ENCODE measurements at places on chromosomes 2 and 18.

GRCh38 chr2:6640621-6641015 lies 225.1 kb downstream of the CMPK2 start:
- no peak for DNase-seq

- peak; percentile 64 for DNase-seq
These were observed 34.1 kb downstream of the PTPRM start for GRCh38 chr18:7601246-7601615.

DNA sequence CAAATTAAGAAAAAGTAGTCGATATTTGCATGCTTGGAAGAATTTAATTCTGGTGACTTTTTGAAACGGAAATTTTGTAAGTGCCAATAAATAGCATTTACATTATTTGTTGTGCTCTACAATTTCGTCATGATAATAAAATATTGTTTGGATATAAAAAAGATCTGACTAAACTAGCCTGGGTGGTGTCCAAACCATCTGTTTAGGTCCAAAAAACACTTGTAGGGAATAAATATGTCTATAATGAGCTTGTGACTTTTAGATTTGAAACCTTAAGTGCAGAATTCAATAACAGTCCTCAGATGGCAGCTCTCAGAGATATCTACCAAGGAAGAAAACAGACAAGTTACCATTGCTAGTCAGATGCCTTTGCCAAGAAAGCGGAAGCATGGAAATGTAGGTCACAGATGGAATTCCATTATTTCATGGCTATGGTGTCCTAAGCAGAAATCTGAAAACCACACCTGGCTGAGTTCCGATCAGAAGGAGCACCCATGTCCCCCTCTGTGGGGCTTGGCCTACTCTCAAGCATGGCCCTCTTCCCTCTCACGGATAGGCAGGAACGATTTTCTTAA lies 731.1 kb downstream of the RNF144A start:
- DNase-seq: no peak

DNA sequence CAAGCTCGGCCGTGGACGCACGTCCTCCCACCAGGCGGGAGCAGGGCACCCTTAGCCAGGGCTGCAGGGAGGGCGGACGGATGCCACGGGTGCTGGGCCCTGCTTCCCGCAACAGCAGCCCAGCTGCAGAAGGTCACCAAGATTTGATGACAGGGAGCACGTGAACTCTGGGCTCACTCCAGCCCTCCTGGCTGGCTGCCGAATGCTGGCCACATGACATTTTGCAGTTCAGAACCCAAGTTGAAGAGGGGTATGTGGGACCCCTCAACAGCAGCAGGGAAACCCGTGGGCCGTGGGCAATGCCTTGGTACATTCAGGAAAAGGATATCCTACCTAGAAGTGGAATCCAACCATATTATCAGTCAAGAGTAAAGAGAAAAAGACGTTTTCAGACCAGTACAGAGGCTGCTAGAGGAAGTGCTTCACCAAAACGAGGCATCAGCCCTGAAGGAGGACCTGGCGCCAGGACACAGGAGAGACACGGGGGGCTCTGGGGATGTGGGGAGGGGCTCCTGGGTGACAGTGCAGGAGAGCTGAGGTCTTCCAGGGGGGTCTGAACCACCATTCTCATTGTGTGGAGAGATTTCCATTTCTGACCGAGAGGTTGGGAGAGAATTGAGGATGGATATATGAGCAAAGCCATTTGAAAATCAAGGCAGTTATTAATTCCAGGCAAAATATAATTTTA lies 107.4 kb upstream of the CTDP1 start:
- no peak for DNase-seq

GRCh38 chr2:215948051-215948450 lies 65.3 kb downstream of the MREG start:
- DNase-seq: no peak

GRCh38 chr2:70258532-70258875 lies 567 bp downstream of the PCYOX1 start:
- DNase-seq: peak; percentile 22

- no peak for DNase-seq
These were observed 128.7 kb downstream of the NFATC1 start for GRCh38 chr18:79524181-79525078.

DNA sequence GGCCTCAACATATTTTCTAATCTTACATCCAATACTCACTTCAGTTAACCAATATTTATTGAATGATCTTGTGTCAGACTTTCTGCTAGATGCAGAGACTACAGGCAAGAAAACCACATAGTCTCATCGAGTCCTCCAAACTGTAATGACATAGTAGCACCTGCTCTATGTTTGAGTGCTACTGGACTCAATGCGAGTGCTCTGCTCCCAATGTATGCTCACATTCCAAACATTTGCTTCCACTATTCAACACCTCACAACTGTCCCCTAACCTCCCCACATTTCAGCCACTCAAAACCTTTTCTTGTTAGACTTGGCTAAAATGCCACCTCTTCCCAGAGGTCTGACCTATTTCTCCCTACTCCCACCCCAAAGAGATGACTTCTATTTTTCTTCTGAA lies 65.2 kb downstream of the SLC66A3 start:
- no peak for DNase-seq

DNA sequence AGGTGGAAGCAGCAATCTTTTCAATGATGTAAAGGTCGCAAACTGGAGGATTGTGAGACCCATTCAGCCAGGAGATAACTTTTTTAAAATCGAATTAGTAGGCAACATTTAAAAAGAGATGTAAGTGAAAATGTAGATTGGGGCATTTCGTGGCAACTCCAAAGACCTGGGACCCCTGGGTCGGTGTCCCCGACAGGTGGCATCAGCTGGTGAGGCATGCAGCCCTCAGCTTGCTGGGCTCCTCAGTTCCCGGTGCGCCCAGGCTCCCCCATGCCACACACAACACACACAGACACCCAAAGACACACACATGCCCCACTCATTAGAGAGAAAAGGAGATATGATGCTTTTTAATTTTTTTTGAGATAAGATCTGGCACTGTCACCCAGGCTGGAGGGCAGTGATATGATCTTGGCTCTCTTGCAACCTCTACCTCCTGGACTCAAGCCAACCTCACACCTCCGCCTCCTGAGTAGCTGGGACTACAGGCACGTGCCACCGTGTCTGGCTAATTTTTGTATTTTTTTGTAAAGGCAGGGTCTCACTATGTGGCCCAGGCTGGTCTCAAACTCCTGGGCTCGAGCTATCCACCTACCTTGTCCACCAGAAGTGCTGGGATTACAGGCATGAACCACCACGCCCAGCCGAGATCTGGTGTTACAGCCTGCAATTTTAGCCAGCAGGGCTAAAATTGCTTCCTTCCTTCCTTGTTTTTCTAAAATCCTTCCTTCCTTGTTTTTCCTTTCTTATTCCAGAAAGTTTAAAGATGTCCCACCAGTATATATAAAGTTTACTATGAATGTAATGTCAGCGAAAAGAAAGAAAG lies 122.6 kb upstream of the EPAS1 start:
- DNase-seq: no peak

GRCh38 chr2:14554849-14555545 lies 77.5 kb upstream of the LRATD1 start:
- no peak for DNase-seq

DNA sequence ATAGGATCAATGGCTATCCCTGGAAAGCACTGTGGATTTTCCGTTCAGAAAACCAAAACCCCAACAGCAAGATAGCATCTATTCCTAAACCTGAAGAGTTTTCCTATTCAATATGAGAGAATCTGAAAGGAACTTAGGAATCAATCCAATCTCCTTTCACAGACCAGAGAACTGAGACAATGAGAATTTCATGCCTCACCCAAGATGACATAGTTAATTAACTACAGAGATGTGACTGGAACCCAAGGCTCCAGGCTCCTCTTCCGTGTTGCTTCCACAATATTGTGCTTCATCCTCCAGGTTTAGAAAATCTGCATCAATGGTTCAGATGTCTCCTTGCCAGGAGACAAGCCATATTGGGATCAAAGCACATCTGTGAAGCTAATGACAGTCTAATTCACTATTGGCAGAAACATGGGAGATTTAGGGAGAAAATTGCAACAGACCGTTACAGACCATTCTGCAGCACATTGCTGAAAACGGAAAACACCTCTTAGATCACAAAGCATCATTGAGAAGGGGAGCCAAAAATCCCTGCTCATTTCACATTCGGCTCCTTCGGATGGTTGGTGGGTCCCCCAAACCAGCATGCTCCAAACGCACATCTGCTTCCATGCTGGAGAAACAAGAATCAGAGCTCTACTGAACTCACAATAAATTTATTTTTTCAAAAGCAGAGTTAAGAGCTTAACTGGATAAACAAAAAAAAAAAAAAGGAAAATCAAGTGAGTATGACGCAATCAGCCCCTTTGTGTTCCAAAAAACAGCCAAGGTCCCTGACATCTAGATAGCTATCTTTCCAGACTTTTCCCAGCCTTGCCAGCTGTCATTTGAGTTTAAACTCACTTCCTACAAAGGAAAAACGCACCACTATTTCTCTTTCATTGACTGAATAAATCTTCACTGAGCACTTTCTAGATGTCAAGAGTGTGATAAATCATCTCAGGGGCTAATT lies 290.3 kb downstream of the C1D start:
- no peak for DNase-seq

DNA sequence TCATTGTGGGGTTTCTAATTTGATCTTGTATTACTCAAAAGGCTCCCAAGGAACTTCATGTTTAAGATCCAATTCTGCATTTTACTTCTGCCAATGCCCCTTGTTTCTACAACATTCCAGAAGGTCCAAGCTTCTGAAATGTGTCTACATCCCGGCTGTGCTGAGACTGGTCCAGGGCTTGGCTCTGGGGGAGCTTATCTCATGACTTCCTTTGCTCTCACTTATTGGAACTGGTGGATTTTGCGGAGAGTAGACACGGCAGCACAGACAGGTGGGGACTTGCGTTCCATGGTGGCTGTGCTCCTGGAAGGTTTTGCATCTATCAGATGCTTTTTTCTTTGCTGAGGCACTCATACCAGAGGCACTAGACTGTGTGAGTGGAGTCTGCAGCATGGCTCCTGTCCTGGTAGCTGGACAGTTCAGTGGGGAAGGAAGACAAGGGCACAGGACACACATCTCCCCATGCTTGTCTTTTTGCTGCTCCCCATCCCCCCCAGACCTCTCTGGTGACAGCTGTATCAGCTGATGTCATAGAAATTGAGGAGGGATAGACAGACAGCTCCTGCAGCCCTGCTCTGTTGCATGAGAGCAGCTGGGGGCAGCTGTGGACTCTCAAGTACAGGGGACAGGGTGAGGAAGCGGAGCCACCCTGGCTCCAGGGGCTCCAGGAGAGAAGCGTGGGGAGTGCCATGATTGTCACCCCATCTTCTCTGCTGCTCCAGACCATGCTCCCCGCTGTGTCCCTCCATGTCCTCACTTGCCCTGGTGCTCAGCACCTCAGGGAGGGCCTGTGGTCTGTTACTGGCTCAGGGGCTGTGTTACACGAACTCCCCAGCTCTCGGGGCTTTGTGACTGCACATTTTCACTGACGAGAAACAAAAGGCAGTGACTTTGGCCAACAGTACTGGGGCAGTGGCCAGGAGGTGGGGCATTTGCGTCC lies 46.0 kb downstream of the ACAA2 start:
- DNase-seq: no peak

GRCh38 chr2:48227617-48228344 lies 302.2 kb upstream of the STON1 start:
- DNase-seq: peak; percentile 80

GRCh38 chr18:79927607-79928562 lies 23.6 kb downstream of the SLC66A2 start:
- DNase-seq: no peak

DNA sequence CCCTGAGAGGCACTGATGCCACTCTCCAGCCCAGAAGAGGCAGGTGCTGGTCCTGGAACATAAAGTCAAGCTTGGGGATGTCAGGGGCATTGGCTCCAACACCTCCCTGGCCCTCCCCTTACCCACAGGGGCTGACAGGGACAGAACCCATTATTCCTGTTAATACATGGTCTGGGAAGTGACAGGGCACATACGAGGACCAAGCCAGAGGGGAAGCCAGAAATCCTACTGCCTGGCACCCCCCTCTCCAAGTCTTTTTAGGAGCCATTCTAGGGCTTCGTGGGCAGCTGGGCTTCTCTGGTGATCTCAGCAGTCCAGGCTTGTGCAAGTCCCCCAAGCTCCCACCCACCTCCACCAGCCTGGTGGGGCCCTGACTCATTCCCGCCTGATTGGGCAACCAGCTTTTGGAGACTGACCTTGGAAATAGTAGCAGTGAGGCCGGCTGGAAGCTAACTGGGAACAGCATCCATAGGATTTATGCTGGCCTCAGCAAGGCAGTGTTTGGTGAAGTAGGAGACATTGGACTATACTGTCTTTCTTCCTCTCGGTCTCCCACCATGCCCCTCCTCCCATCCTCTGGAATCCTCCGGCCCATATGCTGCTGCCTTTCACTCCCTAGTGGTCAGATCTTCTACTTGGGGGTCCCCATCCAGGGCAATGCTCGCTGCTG lies 86.4 kb upstream of the HK2 start:
- DNase-seq: no peak

DNA sequence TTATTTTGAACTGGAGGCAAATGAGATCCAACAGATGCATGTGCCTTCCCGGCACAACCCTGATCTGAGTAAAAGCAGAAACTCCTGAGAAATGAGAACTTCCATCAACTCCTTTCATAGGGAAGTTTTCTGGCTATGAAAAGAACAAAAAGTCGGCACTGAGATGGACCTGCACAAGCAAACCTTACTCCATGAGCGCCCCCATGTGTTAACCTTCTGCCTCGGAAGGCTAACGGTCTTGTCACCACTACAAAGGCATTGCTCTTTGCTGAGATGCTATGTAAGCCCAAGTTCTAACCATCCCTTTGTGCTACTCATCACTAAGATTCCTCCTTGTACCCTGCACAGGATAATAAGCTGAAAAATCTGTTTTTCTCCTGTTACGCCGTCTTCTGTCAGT lies 57.3 kb upstream of the SULT1C3 start:
- DNase-seq: peak; percentile 82

GRCh38 chr2:127049927-127050802 lies 56.8 kb downstream of the BIN1 start:
- DNase-seq: peak; percentile 60

DNA sequence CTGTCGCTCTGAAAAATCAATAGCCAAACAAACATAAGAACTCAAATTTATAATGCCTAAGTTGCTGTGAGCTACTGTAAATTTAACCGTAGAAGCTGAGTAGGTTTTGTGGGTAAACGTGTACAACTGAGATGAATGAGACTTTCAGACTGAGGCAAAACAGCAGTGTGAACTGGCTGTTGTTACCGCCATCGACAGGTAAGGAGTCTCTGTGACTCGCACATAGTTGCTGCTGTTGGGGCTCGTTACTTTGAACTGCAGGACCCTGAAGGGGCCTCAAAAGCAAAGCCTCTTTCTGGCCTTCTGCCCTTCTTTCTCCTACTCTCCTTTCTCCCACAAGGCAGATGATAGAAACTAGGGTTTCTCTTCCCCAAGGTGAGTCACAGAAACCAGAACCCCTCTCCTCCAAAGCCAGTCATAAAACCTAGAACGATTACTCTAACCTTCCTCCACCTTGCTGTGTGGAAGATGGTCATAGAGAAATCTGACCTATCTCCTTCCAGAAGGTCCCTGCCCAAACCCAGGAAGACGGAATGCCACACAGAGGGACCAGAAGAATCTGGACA lies 101.2 kb downstream of the DLGAP1 start:
- no peak for DNase-seq
